ENCODE measurements at places on chromosomes 1 and 21.

DNA sequence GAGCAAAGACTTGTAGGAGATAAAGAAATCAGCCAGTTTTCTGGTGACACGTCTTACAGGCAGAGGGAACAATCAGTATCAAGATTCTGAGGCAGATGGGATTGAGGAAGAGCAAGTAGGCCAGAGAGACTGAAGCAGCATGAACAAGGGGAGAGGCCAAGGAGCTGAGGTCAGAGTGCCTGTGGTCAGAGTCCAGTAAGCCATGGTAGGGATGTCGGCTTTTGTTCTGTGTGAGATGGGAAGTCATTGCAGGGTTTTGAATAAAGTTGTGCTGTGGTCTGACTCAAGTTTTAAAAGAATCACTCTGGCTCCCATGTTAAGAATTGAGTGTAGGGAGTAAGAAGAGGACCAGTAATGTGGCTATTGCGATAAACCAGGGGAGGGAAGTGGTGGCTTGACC lies 85.9 kb upstream of the IVNS1ABP start:
- no peak for DNase-seq

DNA sequence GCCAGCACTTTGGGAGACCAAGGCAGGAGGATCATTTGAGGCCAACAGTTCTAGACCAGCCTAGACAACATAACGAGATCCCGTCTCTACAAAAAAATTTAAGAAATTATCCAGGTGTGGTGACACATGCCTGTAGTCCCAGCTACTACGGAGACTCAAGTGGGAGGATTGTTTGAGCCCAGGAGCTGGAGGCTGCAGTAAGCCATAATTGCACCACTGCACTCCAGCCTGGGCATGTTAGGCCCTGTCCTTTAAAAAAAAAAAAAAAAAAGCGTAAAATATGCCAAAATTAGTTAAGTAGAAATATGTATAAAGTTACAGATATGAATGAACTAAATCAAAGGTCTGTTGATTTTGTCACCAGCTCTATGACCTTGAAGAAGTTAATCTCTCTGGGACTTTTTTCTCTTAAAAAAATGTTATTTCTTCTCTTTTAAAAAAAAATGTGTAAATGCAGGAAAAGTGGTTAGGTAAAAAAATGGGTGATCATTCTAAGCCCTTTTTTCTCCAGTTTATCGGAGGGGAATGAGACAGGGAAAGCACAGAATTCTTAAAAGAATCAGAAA lies 7.0 kb downstream of the EGLN1 start:
- no peak for DNase-seq

GRCh38 chr1:153608089-153608682 lies 4.8 kb downstream of the S100A16 start:
- DNase-seq = peak; percentile 34

DNA sequence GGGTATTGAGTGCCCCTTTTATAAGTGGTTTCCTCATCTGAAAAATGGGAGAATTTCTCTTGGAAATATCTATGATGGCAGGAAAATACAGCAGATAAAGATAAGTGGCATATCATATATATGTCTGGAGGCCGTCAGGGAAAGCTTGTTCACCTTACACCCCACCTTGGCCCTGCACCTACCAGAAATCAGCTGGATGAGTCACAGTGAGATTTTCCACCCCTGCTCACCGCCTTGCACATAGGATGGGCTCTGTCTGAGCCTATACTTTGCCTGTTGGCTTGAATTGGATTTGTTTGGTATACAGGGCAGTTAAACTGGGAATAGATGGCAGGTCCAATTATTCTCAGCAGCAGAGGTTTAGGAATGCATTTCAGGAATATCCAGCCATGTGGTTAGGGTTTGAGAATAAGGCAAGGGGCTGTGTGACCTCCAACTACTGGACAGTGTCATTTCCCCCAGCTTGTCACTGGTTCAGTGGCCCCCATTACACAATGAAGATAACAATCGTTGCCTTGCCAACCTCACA lies at the start of gene SPATA21:
Gene SPATA21 (minus strand): TSS at position 479 of the 529 bp plus-strand sequence. CDS start 6,053 bp downstream, outside the sequence.
- DNase-seq = no peak

DNA sequence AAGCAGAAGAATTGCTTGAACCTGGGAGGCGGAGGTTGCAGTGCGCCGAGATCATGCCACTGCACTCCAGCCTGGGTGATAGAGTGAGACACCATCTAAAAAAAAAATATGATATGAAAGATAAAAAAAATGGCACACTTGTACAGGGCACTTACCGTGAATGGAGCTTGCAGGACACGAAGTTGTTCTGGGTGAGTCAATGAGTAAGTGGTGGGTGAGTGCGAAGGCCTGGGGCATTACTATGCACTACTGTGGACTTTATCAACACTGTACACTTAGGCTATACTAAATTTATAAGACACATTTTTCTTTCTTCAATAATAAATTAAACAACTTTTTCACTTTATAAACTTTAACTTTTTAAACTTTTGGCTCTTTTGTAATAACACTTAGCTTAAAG lies 37.0 kb downstream of the TNFRSF8 start:
- no peak for DNase-seq

GRCh38 chr1:209751627-209752231 lies 4.1 kb upstream of the TRAF3IP3 start:
- DNase-seq = no peak

DNA sequence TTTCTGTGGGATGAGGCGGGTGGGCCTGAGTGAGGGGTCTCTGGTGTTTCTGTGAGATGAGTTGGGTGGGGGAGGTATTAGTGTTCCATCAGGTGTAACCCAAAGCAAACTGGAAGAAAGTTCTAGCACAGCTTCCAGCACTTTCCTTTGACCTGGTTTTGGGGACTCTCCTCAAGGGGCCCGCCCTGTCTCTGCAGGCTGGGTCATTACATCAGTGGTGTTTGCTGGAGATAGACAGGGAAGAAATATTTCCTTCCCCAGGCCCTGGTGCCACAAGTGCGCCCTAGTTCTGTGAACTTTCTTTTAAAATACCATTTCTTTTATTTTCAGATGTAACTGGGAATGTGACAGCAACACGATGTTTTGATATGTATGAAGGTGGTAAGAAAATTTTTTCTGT lies 16.5 kb upstream of the MX2 start:
- DNase-seq = no peak

- no peak for DNase-seq
These were observed 19.4 kb downstream of the NEK7 start for GRCh38 chr1:198176179-198176578.

DNA sequence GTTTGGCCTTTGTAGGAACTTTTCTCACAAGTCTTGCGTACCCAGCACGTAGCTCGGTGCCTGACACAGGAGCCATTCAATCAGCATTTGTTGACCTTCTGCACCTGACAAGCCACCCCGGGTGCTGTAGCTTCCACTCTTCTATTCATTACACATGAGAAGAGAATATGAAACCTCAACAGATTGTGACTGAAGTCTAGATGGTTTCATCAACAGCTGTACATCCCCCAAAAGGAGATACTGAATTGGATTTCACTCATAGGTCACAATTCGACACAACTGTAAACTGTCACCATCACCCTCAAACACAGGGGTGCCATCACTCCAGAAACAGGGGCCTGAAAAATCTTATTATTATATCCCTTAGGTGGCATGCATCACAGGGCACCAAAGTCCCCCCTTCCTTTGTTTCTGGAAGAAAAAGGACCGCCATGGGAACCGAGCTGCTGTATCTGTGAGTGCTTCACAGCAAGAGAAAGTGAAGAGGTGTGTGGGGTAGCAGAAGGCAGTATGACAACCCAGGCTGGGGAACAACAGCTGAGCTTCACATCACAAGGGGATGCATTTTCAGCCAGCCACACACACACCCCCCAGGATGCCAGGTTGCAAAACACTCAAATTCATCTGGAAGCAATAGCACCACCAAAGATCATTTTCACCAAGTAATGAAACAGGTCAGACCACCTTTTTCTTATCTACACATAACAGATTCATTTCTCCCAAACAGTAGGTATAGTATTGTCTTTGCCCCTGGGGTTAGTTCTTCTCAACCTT lies 225.7 kb downstream of the TOMM20 start:
- no peak for DNase-seq

DNA sequence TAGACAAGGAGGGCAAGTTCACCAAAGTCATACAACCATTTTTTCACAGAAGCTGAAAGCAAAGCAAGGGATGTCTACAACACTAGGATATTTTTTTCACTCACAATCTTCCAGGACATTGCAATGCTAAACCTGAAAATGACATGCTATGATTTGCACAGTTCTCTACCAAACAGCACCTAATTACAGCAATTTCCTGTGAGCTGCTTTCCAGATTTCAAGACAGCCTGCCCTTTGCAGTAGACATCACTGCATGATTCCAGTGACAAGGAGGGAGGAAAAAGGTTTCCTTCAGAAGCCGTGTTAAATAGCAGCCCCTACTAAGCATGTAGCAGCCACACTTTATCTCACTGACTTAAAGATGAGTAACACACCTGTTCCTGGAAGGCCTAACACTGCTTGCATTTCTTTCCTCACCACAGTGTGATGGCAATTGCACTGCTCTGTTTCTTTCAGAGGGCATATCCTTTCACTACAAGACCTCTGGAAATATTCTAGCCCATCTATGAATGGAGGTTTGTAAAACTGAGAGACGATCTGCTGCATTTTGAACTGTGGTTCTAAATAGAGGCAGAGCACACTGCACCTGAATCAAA lies 97.1 kb downstream of the DUSP10 start:
- DNase-seq = no peak

DNA sequence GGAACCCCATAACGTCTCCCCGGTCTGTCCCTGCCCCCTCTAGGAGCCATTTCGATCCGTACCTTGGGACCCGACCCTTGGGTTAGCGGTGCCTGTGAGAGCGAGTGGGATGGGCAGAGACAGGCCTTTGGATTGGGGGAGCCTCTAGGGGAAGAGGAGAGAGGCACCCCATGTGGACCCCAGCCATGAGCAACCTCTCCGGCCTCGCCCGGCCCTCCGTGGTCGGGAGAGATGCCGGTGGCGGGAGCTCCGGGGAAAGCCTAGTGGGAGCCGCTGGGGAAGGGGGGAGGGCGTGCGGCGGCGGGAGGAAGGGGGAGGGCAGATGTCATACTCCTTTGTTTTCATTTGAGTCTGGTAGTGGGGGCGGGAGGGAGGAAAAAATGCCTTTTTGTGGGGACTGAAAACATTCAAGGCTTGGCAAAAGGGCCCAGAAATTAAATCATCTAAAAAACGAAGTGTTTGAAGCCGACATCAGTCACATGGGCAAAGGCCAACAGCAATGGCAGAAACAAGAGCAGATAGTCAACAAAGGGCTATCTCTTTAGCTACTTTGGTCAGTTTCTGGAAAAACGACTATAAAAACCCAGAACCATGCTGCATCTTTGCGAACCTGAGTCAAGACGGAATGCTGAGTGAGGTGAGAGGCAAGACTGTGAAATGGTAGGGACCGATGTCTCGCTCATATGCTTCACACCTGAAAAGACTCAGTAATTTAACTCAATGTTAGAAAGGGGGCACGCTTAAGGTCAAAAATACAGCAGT lies 758 bp downstream of the PTBP2 start:
- peak; percentile 70 for DNase-seq

DNA sequence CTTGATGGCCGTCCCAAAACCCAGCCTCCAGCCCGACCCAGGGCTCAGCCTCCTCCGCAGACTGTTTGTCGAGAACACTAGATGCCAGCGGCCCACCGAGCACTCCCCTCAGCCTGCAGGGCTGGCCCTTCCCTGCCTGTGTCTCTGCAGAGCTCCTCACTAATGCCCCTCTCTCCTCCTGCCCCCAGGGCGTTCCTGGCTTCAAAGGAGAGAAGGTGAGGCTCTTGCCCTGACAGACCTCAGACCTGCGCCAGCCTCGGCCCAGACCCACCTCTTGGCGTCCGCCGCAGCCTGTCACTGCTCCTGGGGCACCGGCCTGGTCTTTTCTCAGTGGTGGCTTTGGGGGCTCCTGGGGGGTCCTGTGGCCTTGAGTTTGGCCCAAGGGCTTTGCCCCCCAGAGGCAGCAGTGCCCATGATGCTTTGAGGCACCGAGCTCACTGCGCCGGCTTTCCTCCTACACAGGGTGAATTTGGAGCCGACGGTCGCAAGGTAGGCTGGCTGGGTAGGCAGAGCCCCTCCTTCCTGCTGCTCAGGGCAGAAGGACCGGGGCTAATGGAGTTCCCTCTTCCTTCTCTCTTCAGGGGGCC lies 18.4 kb downstream of the COL6A2 start:
- DNase-seq = no peak

DNA sequence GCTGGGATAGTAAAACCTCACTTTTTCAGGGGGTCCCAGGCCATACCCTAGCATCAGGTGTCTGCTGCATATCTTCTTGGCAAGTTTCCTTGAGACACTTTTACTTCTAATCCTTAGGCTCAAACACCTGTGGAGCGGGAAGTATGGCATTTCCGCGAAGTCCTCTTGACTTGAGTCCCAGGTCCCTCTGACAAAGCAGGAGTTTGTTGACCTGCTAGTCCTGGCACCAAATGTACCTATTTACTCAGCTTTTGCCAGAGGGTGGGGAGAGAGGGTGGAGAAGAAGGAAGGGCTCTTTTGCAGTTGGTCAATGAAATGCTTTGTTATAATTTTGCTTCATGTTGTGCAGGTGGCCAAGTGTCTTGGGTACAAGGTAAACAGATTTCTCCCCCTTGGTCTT lies 59.7 kb downstream of the CLIC6 start:
- DNase-seq = no peak

DNA sequence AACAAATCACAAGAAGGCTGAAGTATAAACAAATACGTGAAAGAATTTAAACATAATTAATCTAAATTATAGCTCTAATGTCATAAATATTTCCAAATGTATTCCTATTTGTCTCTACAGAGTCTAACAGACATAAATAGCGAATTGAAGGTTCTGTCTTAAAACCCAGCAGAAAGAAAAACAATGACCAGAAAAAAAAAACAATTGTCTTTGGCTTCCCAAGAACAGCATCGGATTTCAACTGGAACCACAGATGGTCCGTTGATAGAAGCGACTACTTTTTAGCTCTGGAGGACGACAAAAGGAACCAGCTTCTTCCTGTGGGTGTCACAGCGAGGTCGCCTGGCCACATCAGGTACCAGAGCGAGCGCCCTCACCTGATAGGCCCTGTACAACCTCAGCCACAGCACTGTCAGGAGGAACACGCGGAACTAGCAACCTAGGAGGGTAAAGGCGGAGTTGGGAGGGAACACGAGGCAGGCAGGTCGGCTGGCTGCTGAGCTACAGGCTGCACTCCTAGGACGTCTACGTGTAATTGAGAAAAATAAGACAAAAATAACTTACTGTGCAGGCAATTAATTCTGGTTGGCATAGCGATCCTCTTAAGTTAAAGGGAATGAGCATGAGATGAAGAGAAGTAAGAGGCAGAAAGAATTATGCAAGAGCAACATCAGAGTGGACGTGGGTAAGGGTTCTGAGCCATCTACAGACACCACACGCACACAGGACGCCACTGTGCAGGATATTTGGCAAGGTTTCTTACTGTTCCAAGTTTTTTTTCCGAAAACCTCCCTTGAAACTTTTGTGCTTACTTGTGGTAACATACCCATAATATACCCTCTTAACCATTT lies 16.7 kb upstream of the PRDM15 start:
- no peak for DNase-seq

- DNase-seq = peak; percentile 48
These were observed 29.3 kb downstream of the ATF3 start for GRCh38 chr1:212637902-212638301.

GRCh38 chr1:61361931-61362330 lies 279.6 kb downstream of the NFIA start:
- no peak for DNase-seq

GRCh38 chr1:201113451-201114244 lies 1.4 kb upstream of the CACNA1S start:
- DNase-seq = no peak
